ENCODE measurements at places on chromosomes 4 and X.
A peak's percentile ranks its signal among the peaks of the same experiment; 100 is the strongest.

- peak; percentile 45 for DNase-seq
Measured at GRCh38 chr4:53313510-53313909, 52.4 kb downstream of the SCFD2 start.

DNA sequence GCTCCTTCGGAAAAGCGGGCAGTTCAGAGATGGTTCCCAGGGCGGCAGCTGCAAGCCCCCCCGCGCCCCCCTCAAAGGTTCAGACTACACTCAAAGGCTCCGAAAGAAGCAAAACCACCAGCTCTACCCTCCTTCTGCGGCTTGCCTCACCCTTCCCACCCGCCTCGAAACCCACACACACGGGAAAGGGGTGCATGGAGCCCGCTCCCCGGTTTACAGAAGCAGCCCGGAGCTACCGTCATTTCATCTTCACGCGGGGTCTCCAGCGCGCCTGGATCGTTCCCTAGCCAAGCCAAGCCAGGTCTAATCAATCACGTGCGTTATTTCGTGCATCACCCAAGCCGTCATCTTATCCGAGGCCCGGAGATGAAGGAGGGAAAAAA lies 1.2 kb downstream of the NLGN4X start:
- no peak for DNase-seq

DNA sequence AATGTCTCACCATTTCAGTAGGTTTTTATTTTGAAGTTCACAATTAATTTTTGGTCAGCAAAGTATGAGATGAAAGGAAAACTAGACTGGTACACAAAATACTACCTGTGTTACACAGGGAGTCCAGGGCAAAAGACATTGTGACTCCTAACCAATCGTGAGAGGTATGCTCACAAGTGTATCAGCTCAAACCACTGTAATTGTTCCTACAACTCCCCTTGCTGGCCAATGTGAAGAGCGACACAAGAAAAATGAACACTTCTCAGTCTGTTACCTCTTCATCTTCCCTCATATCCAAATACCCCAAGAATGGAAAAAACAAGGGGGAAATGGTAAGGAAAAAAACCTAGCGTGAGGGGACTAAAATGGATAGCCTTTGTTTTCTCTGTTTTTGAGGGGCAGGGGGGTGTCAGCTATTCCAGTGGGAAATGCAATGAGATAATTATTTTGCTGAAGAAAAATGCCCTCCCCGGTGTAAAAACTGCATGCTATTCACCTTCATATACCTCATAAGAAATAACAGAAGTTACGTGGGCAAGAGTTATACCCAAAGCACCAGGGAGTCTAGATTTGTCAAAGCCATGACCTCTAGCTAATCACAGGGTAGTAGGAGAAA lies 30.6 kb upstream of the NSUN7 start:
- no peak for DNase-seq

DNA sequence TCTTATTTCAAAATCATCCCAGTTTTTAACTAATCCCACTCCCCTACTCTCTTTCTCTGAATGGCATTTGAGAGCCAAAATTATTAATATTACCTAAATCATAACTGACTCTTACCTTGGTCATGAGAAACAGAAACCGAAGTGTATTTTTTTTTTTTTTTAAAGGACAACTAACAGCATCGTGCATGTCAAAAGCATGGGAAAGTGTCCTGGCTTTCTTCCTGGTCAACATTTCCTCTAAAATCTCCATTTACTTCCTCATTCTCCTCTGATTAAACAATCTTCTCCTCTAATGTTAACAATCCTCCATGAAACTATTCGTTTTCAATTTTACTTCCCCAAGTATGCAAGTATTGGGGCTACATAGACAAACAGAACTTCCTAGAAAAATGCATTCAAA lies 2.1 kb upstream of the STS start:
- DNase-seq = no peak

- DNase-seq = no peak
Measured at GRCh38 chr4:7415927-7416686, 18.6 kb downstream of the PSAPL1 start.

GRCh38 chrX:48794911-48795515 lies 6.9 kb upstream of the HDAC6 start:
- DNase-seq = peak; percentile 40

All from MG63 (cell line).